ENCODE measurements at places on chromosomes 6 and 20.

GRCh38 chr20:49885558-49886332, 29.6 kb downstream of the SPATA2 start:
- DNase-seq, result no peak

GRCh38 chr6:157967020-157967419, 14.6 kb upstream of the SYNJ2 start:
- no peak for DNase-seq

DNA sequence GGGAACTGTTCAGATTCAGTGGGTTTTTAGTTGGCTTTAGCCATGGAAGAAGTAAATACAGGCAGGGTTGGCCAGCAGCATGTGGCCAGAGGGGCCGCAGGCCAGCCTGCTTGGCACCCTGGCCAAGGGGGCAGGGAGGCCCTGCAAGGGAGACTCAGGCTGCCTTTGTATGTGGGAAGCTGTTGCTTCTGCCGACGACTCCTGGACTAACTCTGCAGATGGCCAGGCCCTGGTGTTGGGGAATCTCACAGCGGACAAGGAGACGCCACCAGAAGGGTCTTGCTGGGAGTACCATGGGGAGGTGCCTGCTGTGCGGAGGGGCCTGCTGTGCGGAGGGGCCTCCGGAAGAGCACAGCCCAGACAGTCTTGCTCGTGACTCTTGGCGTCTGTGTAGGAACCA, 25.2 kb downstream of the PYGB start:
- DNase-seq, result peak; percentile 58

GRCh38 chr6:7900621-7901020, 10.0 kb downstream of the TXNDC5 start:
- no peak for DNase-seq

GRCh38 chr20:3472105-3472504, 1.3 kb downstream of the ATRN start:
- no peak for DNase-seq

- no peak for DNase-seq
These were observed 34.2 kb downstream of the ZNF391 start for GRCh38 chr6:27422651-27423332.

- no peak for DNase-seq
These were observed 228.9 kb downstream of the ALDH8A1 start for GRCh38 chr6:134721060-134721405.
